ENCODE measurements at places on chromosomes 5 and 9.

GRCh38 chr5:89542736-89543135, 659.8 kb upstream of the MEF2C start:
- no peak for DNase-seq

- no peak for DNase-seq
Measured at GRCh38 chr5:63201738-63202137, 623.1 kb downstream of the LRRC70 start.

GRCh38 chr9:84501587-84501986, 161.0 kb upstream of the SLC28A3 start:
- DNase-seq = no peak

GRCh38 chr5:125196481-125197111, 450.2 kb upstream of the ZNF608 start:
- DNase-seq = no peak

GRCh38 chr9:127803507-127804352, 1.0 kb downstream of the FPGS start:
- DNase-seq = no peak

DNA sequence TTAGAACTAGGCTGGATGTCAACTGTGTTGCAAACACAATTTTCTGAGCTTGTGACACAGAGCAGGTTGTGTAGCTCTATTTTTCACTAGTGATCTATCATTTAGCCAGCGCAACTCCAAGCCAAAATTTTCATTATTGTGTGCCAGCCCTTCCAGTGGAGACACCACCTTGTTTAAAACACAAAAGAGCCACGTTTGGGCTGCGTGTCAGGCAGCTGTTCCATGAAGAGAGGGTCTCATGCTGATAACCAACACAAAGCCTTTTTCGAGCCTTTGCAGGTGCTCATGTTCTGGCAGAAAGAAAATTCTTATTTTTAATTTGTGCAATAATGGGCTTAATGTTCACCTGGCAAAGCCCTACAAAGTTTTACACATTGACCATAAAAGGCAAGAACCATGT, 237.6 kb upstream of the RGMB start:
- DNase-seq = no peak

All from nephron progenitor cell (in vitro differentiated cells).